T-helper 2 cell (primary cell): ENCODE measurements at places on chromosomes 12 and 14.

- no peak for DNase-seq
These were observed 63.7 kb upstream of the MANSC4 start for GRCh38 chr12:27843714-27844245.

DNA sequence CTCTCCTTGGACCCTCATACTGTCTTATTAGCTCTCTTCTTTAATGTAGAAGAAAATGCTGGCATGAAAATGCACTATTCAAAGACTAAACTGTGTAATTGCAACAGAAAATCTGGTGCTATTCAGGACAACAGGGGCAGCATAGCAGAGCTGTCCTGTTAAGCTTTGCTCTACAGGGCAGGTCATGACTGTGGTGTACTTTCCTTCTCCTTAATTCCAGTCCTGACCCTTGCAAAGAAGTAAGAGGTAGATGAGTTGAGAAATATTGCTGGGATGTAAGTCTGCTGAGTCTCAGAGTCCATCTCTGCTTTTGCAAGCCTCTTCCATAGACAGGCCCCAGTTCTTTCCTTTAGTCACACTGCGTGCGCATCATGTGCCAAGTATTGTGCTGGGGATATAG, 52.6 kb upstream of the STK38L start:
- DNase-seq: no peak

DNA sequence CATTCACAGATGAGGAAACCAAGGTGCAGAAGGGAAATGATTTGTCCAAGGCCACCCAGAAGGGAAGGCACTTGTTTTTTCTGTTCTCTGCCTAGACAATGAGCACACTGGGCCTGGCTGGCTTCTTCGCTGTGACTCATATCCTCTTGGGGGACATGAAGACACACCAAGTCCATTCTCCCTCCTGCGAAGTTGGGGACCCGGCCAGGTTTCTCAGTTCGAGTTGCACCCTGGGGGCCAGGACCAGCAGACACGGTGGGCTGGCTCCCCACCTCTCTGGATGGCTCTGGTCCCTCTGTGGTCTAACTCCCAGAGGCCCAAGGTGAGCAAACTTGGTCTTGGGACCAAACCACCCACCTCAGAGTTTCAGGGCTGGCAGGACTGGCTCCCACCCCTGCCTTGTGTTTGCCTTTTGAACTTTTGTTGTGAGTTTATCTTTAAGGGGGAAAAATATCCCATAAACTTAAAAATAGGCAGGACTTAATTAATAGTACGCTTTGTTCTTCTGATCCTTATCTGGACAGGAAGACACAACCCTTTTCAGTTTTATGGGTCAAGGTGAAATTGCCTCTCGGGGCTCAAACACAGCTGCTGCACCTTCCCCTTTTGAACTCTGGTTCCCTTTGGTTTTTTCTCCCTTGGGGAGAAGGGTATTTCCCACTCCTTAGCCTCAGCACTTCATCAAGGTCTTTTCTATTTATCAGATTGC, 9.0 kb upstream of the MLEC start:
- DNase-seq: no peak

- no peak for DNase-seq
These were observed 64.8 kb upstream of the MAX start for GRCh38 chr14:65167072-65167645.

DNA sequence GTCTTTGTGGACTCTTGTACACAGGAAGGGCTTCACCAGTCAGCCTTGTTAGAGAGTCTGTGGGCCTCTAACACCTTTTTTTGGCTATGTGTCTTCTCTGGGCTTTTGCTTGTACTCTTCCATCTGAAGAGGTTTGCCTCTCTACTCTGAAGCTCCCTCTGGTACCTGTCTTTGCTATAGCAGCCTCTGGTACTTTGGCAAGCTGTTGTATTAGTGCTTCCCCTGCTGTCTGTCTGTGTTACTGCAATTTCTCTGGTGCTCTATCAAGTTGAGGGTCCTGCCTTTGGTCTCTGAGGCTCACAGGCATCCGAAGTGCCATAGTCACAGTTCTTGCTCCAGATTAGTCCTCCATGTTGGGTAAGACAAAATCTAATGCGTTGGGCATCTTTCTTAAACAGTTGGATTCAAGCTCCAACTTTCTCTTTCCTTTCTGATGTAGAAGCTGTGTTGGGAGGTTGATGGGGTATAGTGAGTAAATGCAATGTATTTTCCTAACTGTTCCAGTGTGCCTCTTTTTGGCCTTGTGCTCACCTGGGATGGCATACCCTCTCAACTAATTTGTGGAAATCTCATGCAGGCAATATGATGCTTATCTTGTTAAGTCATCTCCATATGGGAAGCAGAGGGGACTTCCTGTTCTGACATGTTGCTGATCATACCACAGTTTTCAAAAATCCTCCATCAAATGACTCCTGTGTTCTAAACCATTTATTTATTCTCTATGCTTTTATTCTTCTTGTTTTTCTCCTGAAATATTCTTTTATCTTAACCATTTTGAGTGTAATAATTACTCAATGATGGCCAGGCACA, 88.8 kb downstream of the ATF7IP start:
- no peak for DNase-seq

DNA sequence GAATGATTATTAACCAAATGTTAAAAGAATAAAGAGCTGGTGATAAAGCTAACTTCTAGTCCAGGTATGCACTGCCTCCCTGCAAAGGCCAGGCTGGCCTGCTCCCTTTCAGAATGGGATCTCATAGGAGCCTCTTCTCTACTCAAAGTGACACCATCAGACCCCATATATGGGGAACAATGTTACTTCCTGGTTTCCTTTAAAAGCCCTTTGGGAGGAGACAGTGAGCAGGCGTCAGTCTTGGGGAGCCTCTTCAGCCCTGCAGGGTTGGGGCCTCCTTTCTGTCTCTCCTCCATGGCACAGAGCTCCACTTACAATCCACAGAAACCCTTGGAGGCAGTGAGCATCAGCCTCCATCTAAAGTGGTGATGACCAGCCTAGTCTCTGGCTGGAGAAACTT, 17.3 kb upstream of the GPRC5A start:
- no peak for DNase-seq

DNA sequence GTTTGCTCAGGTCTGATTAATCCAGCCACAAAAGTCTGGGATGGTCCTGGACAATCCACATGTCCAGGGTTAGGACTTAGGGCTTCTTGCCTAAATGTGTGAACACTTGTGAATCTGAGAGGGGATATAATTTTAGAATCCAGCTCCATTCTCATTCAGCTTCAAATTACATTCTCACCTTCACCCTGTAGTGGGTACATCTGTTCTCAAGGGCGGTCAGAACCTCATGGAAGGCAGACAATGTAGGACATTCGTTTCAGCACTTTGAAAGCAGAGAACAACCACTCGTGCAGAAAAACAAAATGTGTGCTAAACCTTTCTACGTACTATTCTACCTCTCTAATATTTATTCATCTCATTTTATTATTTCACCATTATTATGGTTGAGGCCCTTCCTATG, 1.2 kb downstream of the TMEM229B start:
- no peak for DNase-seq

GRCh38 chr14:102192840-102193502, 53.3 kb downstream of the WDR20 start:
- no peak for DNase-seq

GRCh38 chr12:48084841-48085460, 20.9 kb downstream of the SENP1 start:
- DNase-seq: no peak

- DNase-seq: no peak
These were observed 47.9 kb upstream of the ATF7IP start for GRCh38 chr12:14317362-14318146.

DNA sequence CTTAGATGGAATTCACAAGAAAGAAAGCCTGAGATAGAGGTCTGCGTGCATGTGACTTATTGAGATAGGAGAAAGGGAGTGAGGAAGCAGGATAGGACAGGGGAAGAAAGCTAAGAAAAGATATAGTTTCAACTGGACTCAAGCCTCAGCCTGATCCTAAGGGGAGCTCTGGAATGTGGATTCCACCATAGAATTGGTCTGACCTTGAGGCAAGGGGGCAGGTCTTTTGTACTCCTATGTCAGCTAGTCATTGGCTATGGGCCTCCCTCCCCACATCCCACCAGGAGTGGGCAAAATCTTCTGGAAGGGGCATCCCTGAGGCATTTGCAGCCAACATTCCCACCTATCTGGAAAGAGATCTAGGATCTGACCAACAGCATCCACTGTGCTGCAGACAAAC, 88.5 kb upstream of the HSPB8 start:
- DNase-seq: no peak

DNA sequence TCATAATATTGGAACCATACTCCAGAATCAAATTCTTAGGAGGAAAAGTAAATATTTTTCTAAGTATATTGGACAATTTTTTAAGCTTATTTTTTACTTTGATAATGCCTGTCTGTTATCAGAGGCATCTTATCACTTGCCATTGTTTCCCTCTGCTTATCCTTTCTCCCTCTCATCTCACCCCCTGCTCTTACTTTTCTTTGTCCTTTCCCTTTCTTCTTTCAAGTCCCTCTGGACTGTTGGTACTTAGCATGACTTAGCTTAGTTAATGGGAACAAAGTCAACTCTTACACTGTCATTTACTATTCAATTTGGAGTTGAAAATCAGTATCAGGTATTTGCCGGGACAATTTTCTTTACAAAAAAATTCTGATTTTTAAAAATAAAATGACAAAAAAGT, 45.2 kb downstream of the ABCD2 start:
- DNase-seq: no peak

GRCh38 chr14:105927096-105928060, 401.0 kb downstream of the TMEM121 start:
- no peak for DNase-seq

DNA sequence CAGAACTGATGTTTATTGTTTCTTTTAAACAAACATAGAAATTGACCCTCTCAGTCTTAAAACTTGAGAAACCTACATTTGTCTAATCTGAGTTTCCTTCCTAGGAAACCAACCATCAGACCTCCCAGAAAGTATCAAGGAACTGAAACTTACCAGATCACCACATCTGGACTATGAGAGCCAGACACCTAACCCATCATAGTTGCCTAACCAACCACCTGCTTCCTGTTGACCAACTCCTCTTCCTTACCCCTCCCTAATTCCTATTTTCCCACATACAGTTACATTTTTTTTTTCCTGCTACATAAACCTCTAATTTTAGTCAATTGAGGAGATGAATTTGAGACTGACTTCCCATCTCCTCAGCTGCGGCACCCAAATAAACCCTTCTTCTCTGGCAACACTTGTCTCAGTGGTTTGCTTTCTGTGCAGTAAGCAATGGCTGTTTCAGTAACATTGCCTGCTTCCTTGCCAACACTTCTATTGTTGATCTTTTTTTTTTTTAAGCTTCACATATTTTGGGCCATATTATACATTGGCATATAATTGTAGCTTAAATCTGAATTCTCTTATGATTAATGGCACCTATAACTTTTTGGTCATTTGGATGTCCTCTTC, 34.3 kb downstream of the KLRD1 start:
- DNase-seq: no peak

DNA sequence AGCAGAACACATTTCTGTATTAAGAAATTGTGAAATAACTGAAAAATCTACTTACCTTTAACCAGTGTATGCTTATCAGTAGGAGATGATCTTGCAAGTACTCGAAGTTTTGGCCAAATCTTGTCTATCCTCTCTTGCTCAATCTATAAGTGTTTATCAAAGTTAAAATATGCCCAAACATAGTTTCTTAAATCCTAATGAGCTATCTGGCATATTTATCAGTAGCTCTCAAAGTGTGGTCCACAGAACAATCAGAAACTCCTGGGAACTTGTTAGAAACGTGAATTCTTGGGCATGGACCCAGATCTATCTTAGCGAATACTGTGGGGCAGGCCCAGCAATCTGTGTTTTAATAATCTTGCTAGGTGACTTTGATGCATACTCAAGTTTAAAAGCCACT, 84.5 kb upstream of the POC1B start:
- no peak for DNase-seq

GRCh38 chr12:32895688-32896431, 717 bp downstream of the PKP2 start:
- no peak for DNase-seq

- no peak for DNase-seq
These were observed 7.5 kb upstream of the ETFBKMT start for GRCh38 chr12:31651893-31652521.

- no peak for DNase-seq
These were observed 126.9 kb upstream of the KRAS start for GRCh38 chr12:25377469-25378177.

- no peak for DNase-seq
These were observed 34.1 kb downstream of the NOC4L start for GRCh38 chr12:132178316-132178715.

DNA sequence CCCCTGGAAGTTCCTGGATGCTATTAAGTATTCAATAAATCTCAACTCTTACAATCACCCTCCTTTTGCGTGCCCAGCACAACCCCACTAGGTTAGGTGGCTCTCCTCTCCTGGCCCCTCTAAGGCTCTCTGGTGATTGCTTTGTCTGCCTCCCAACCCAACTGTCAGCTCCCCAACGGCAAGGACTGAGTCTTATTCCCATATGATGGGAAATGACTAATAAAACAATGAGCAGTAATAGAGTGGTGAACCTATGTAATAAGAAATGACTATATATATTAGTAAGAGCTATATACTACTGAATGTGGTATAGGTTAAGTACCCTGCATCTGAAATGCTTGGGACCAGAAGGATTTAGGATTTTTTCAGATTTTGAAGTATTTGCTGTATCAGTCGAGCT, 8.1 kb downstream of the APPL2 start:
- no peak for DNase-seq

DNA sequence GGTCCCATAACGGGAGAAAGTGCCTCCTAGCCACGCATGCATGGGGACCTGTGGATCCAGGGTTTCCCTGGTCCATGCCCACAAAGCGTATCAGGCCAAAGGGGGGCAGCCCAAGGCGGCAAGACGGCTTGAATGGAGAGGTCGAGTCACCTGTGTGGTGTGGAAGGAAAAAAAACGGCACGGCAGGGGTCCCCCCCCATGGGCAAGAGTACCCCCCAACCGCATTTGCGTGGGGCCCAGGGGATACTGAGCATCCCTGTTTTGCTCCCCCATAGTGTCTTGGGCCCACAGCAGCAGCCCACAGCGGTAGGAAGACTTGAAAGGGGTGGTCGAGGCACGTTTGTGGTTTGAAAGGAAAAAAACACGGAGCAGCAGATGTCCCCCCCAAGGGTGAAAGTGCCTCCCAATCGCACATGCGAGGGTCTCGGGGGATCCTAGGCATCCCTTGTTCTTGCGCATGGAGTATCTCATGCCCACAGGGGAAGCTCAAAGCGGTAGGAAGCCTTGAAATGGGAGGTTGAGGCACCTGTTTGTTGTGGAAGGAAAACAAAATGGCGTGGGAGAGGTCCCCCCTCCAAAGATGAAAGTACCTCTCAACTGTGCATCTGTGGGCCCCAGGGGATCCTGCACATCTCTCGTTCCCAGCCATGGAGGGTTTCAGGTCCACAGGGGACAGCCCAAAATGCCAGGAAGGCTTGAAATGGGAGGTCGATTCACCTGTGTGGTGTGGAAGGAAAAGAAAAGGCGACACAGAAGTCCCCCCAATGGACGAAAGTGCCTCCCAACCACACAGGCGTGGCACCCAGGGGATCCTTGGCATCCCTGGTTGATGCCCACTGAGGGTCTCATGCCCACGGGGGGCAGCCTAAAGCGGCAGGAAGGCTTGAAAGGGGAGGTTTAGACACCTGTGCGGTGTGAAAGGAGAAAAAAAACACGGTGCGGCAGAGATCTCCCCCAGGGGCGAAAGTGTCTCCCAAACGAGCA, 577.5 kb downstream of the ALG10 start:
- DNase-seq: no peak
